CD4-positive, alpha-beta T cell (primary cell): ENCODE measurements at places on chromosomes 13 and 19. TPM values are rescaled to one million over a fixed set of nuclear protein-coding genes. Genes with fewer than 3 reads are reported as not detected.

Gene SSC5D
- 1.3 TPM for total RNA-seq

Gene PRTN3
- not detected for total RNA-seq

Gene LGALS7B
- not detected for total RNA-seq

Gene TNFSF9
- total RNA-seq = 1.5 TPM

Gene CEACAM1
- total RNA-seq = 2.0 TPM

Gene SIGLEC10
- total RNA-seq = 0.39 TPM

Gene FUT1
- not detected for total RNA-seq

Gene KLK12
- not detected for total RNA-seq

Gene ZNF93
- total RNA-seq = 4.4 TPM
